ENCODE measurements at places on chromosomes 3 and 15.

GRCh38 chr3:145183261-145183660 lies 977.7 kb downstream of the PLOD2 start:
- DNase-seq: no peak

DNA sequence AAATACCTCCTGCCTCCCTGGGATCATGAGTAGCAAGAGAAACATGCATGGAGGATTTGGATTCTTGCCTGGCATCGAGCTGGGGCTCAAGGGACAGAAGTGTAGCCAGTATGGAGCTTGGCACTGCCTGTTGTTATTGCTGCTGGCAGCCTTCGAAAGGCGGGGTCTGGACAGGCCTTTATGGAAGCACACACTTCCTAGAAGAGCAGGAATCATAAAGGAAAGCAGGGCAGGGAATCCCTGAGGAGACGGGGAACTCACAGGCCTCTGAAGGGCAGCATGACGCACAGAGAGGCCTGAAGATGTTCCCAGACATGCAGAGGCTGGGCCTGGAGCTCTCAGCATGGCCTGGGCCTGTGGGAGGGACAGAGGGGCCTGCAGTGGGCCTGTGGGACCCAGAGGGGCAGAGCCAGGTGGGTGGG lies 18.6 kb upstream of the SLC41A3 start:
- DNase-seq: no peak

GRCh38 chr3:110456438-110457138 lies 615.0 kb upstream of the NECTIN3 start:
- no peak for DNase-seq

DNA sequence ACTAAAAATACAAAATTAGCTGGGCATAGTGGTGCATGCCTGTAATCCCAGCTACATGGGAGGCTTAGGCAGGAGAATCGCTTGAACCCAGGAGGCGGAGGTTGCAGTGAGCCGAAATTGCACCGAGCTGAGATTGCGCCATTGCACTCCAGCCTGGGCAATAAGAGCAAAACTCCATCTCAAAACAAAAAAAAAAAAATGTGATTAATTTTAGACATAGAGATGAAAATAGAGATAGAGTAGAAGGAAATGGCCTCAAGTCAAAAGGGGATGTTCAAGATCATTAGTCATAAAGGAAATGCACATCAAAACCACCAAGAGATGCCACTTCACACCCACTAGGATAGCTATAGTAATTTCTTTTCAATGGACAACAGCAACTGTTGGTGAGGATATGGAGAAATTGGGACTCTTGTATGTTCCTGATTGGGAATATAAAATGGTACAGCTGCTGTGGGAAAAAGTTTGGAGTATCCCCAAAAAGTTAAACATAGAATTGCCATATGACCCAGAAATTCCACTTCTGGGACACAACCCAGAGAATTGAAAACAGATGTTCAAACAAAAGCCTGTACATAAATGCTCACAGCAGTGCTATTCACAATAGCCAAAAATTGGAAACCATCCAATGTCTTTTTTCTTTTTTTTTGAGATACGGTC lies 55.4 kb downstream of the ABHD2 start:
- DNase-seq: no peak

- DNase-seq: no peak
Measured at GRCh38 chr15:90064911-90065681, 37.2 kb downstream of the IDH2 start.

DNA sequence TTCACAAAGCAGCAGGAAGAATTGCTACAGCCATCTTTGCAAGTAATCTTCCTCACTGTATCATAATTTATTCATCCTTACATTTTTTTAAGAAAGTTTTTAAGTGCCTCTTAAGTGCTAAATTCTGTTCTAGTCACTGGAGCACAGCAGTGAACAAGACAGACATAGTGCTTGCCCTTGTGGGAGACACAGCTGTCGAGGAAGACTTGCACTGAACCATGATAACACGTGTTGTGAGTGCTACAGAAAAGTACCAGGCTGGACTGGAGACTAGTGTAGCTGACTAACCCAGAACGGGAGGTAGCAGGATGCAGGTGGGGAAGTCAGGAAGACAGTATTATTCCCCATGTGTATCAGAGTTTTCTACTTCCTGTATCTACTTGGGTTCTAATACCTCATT lies 300.6 kb downstream of the TBL1XR1 start:
- DNase-seq: no peak

- no peak for DNase-seq
Measured at GRCh38 chr3:56880720-56881575, 79.2 kb upstream of the ARHGEF3 start.

DNA sequence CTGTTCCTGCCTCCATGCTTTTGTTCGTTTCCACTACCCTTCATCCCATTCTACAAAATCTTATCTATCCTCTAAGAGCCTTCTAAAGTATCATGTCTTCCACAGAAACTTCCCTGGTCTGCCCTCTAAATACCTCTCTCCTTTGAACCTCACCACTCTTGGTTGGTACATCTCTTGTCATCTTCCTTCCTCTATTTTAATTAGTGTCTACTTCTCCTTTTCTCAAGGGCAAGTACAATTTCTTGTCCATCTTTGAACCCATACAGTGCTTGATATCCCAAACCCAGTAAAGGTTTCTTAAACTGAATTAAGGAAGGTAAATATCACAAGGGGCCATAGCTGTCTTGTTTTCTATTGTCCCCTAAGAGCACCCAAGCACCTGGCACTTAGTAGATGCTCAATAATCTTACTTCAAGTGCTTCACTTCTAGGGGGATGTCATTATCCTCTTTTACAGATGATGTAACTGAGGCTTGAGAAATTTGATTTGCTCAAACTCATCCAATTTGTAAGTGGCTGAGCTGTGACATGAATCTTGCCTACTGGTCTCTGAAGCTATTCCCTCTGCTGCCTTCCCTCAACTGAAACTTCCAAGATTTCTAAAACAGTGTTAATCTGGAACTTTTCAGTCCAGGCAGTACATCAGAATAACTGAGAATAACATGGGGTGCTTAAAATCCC lies 2.6 kb upstream of the DAPK2 start:
- no peak for DNase-seq

GRCh38 chr3:188830893-188831292 lies 340.9 kb upstream of the TPRG1 start:
- DNase-seq: no peak

GRCh38 chr3:196063049-196063448 lies 18.8 kb downstream of the TFRC start:
- no peak for DNase-seq

DNA sequence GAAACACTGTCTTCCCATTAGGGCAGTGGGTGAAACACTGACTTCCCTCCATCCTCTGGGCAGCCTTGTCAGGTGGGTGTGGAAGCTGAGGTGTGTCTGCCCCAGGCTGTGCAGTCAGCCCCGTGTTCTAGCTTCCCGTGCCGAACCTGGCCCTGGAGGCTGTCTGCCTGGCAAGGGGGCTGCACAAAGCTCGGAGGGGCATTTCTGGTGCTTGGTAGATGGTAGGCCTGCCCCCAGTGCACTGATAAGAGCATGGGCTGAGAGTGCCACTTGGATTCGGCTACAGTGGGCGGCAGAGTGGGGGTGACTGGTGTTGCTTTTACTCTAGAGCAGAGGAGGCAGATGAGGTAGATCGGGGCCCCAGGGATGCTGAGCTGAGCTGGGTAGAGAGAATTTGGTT lies 21.3 kb downstream of the IGF1R start:
- no peak for DNase-seq

DNA sequence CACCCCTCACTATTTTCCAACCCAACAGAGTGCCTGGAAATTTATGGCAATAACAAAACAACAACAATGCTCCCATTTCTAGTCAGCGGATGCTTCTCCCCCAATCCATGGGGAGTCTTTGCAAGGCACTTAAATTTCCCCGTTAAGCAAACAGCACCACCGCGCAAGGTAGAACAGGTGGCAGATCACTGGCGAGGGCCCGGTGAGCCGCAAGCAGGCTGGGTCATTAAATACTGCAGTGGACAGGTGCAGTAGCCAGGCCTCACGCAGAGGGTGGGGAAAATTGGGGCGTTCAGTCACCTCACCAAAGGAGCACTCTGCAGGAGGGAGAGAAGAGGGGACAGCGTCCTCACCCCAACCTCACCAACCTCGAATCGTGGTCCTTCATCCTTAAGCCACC lies 147.5 kb downstream of the NTRK3 start:
- DNase-seq: no peak

- no peak for DNase-seq
Measured at GRCh38 chr3:14991818-14992612, 44.6 kb downstream of the NR2C2 start.

DNA sequence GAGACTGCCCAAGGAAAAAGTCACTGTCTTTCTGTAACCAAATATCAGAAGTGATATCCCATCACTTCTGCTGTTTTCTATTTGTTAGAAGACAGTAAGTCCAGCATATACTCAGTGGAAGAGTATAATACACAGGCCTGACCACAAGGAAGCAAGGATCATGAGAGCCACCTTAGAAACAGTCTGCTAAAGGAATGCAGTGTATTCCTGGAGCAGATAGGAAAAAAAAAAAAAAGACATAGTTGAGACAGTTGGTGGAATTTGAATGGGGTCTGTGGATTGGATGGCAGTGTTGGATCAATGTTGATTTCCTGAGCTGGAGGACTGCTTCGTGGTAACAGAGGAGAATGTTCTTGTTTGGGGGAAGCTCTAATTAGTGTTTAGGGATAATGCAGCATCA lies 26.5 kb upstream of the FBXL2 start:
- DNase-seq: no peak

DNA sequence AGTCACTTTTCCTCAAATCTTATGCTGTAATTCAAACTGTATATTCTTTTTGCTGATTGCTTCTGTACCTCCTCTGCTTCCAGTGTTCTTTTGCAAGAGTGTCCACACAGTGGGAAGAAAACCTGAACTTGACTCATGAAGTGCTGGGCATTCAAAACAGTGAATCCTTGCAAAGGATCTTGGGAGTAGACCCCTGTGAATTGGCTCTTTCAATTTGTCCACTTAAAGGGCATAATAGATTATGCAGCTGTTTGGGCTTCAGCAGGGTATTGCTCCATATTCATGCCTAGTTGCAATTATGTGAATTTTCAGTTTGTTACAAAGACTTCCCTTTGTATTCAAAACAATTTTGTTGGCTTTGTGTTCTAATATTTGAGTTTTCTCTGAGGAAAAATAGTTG lies 11.4 kb downstream of the ZFAND6 start:
- DNase-seq: no peak

- DNase-seq: no peak
Measured at GRCh38 chr3:195001961-195002861, 268.7 kb downstream of the XXYLT1 start.

DNA sequence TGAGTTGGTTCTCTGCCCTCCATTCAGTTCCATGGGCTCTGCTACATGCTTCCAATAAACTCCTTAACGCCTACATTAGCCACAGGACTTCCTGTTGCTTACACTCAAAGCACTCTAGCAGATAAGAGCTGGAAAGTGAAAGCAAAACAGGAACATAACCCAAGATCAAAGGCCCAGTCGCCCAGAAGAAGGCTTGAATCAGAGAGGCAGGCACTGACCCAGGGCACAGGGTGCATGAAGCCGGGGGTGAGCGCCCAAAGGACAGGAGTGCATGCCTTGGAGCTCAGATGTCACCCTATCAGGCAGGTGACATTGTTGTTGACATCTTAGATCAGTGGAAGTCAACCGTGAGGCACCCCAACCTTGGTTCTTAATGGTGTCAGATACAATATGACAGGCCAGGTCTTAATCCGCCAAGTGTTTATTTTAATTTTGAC lies 235.1 kb downstream of the UACA start:
- DNase-seq: no peak

- no peak for DNase-seq
Measured at GRCh38 chr3:143358793-143359491, 239.4 kb downstream of the CHST2 start.

DNA sequence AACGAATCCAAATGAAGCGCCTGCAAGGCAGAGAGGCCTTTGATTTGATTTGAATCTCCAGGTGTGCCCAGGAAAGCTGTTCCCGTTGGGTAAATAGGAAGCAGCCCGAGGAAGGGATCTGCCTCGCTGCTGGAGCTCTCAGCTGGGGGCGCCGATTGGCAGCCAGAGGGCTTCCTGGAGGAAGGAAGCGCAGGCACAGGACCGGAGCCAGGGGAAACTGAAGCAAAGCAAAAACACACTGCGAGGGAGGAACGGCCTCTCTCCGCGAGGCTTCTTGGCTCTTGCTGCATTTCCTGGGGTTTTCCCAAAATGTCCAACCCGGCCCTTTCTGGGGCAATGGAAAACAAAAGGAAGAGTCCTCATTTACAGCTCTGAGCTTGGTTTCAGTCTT lies 80.3 kb downstream of the TMEM266 start:
- no peak for DNase-seq

DNA sequence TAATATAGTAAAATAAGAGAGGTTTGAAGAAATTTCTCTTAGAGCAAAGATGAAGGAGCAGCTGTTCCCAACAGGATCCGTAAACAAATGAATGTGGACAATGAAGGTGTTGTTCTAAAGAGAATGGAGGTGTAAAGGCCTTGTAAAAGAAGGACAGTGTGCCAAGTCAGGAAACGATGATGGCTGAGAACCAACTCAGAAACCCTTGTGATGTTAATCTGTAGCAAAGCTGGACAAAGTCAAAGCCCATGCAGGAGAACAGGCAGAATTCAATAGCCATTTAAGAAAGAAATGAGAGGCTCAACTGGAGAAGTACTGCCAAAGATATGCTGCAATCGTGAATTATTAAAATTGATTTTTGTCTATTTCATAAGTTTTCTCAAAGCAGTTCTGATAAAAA lies 192.2 kb downstream of the MBNL1 start:
- no peak for DNase-seq

DNA sequence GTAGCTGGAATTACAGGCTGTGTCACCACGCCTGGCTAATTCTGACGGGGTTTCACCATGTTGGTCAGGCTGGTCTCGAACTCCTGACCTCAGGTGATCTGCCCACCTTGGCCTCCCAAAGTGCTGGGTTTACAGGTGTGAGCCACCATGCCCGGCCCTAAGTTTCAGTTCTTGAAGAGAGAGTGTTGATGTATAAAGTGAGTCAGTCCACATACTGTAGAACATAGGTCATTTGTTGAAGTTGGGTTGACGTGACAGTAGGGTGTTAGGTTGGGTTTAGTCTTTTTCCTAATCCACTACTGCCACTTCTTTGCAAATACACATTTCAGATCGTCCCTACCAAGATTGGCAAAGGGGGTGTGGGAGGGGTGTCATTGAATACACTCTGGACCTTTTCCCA lies 15.2 kb downstream of the DNAJC19 start:
- DNase-seq: no peak

DNA sequence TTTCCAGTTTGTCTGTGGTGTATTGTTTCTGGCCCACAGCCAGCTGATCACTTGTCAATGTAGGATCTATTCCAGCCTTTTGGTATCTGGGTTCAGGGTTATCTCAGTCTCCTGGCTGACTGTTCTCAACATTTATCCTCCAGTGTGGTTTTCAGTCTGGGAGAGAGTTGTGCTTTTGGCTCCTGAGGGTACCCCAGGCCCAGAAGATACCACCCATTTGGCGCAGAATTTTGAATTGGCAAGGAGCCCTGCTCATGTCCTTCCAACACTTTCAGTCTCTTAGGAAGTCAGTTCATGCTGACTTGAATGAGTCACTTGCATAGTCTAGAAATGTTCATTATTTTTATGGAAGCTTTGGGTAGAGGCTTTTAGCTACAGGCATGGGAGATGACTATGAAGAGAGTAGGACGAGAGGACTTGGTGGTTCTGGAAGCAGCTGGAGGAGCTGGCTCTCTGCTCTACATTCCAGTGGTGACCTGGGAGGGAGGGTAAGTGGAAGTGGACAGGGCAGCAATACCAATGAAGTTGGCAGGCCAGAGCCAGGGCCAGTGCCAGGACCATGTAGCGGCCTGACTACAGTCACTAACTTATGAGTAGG lies 7.2 kb downstream of the POLR2H start:
- peak; percentile 52 for DNase-seq

- no peak for DNase-seq
Measured at GRCh38 chr3:39082666-39083313, 24.6 kb downstream of the GORASP1 start.

- DNase-seq: no peak
Measured at GRCh38 chr3:29914861-29915524, 634.1 kb downstream of the RBMS3 start.

Measured in hypothalamus (tissue), 51 donors.